Psoas muscle (tissue), 8 donors: ENCODE measurements at places on chromosomes 1 and 21. TPM values are rescaled to one million over a fixed set of nuclear protein-coding genes. Genes with fewer than 3 reads are reported as not detected.

- no peak for DNase-seq
- no peaks in the 10 kb centered on the region for H3K36me3 ChIP-seq
- no peaks in the 10 kb centered on the region for H3K4me1 ChIP-seq
- no peak overlapping the region for H3K27ac ChIP-seq
- no peaks in the 10 kb centered on the region for H3K27me3 ChIP-seq
Measured at GRCh38 chr1:63982201-63982600, 208.4 kb downstream of the ROR1 start.

DNA sequence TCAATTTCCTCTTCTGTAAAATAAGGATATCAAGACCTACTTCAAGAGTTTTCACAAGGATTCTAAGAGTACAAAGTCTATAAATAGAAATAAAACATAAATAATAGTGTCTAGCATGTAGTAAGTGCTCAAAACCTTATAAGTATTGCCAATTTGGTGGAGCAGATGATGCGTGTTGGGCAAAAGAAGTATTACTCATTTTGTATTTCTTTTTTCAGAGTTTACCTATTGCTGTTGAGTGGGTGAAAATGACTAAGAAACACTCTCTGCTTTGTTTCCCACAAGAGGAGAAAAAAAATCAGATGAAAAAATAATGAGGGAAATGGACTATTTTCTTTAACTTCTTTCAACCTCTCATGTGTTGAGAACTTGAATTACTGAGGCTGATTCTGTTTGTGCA, 103.3 kb upstream of the KCNK2 start:
- no peaks in the 10 kb centered on the region for H3K27me3 ChIP-seq
- H3K36me3 ChIP-seq, result no peaks in the 10 kb centered on the region
- H3K27ac ChIP-seq, result no peak overlapping the region

DNA sequence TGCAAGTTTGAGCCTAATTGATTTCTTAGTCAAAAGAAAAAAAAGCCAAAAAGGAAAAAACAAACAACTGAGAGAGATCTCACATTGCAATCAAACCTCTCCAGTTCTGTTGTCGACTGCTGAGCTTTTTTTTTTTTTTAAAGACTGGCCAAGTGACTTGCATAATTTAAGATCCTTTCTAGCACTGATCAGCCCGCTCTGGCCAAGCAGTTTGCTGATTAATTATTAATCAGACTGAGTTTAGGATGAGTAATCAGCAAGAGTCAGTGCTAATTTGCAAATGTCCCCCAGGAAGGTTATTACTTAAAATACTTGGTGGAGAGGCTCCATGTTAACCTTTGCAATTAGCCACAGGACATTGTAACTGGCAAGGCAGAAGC, 39.3 kb downstream of the HMGB4 start:
- no peak overlapping the region for H3K4me3 ChIP-seq
- H3K27me3 ChIP-seq, result no peaks in the 10 kb centered on the region
- no peaks in the 10 kb centered on the region for H3K4me1 ChIP-seq
- no peak for DNase-seq
- H3K36me3 ChIP-seq, result no peaks in the 10 kb centered on the region

DNA sequence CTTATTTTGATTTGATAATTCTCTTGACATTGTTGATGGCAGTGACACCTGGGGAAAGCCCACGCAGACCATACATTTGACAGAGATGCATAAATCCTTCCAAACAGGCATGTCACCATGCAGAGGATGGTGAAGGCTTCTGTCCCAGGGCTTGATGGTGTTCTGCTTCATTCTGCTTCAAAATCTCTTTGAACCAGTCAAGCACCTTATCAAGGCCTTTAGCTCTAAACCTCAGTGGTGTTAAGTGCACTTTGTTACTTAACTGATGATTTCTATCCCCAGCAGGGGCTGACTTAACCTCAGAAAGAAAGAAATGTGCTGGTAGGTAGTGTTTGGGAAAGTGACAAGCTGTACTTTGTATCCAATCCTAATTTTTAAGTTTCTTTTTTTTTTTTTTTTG, 81.1 kb downstream of the RRAGC start:
- no peak overlapping the region for H3K27ac ChIP-seq
- no peaks in the 10 kb centered on the region for H3K27me3 ChIP-seq
- no peaks in the 10 kb centered on the region for H3K36me3 ChIP-seq
- no peak for DNase-seq
- H3K4me3 ChIP-seq, result no peak overlapping the region
- H3K4me1 ChIP-seq, result no peaks in the 10 kb centered on the region

- no peak overlapping the region for H3K4me3 ChIP-seq
- no peaks in the 10 kb centered on the region for H3K27me3 ChIP-seq
- DNase-seq, result no peak
- H3K27ac ChIP-seq, result no peak overlapping the region
Measured at GRCh38 chr21:26389971-26390641, 183.0 kb downstream of the CYYR1 start.

DNA sequence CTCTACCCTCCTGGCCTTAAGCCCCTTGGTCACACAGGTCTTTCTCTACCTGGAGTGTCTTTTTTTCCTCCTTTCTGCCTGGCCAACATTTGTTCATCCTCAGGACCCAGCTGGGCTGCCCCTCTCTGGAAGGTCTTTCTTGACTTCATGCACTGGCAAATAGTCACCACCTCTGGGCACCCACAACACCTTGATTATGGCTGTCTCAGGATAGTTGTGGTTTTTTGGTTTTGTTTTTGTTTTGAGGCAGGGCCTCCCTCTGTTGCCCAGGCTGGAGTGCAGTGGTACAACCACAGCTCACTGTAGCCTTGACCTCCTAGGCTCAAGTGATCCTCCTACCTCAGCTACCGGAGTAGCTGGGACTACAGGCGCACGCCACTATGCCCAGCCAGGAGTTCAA, 10.8 kb downstream of the RPS6KA1 start:
- no peak overlapping the region for H3K4me3 ChIP-seq
- H3K27ac ChIP-seq, result no peak overlapping the region
- no peaks in the 10 kb centered on the region for H3K4me1 ChIP-seq

DNA sequence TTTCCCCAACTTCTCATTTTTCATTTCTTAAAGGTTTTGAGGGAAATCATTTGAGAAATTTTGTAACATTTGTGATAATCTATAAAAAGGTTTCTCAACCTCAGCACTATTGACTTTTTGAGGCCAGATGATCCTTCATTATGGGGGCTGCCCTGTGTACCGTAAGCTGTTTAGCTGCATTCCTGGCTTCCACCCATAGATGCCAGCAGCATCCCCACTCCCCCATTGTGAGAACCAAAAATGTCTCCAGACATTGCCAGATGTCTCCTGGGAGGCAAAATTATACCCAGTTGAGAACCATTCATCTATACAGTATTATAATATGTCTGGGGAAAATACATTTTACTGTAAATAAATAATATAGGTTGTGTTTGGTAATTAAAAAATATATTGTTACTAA, 146.0 kb downstream of the PBX1 start:
- no peaks in the 10 kb centered on the region for H3K27me3 ChIP-seq
- peaks cover 64% of the 10 kb centered on the region for H3K4me1 ChIP-seq
- no peak overlapping the region for H3K27ac ChIP-seq
- H3K36me3 ChIP-seq, result no peaks in the 10 kb centered on the region
- no peak for DNase-seq
- no peak overlapping the region for H3K4me3 ChIP-seq

GRCh38 chr1:55959136-55959548, 620.2 kb downstream of the PLPP3 start:
- H3K27me3 ChIP-seq, result no peaks in the 10 kb centered on the region
- no peak overlapping the region for H3K4me3 ChIP-seq
- no peaks in the 10 kb centered on the region for H3K4me1 ChIP-seq
- H3K36me3 ChIP-seq, result no peaks in the 10 kb centered on the region
- no peak for DNase-seq

DNA sequence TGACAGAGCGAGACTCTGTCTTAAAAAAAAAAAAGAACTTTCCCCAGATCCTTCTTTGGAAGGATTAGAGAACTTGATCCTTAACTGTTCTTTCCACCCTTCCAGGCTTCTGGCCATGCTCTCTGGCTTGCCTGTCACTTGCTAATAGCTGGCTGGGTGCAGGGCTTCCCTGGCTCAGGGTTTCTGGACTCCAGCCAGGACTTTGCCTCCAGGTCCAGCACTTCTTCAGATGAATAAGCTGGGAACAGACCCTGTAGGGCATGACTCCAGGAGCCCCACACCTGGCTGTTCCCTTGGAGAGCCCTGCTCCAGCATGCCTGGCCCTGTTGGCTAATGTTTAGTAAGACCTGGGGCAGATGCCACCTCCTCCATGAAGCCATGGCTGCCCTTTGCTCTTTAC, 3.3 kb upstream of the NT5C1A start:
- no peaks in the 10 kb centered on the region for H3K36me3 ChIP-seq
- H3K27ac ChIP-seq, result peak overlapping the region; percentile 42
- H3K27me3 ChIP-seq, result no peaks in the 10 kb centered on the region
- DNase-seq, result no peak
- H3K4me3 ChIP-seq, result no peak overlapping the region

- no peaks in the 10 kb centered on the region for H3K36me3 ChIP-seq
- no peaks in the 10 kb centered on the region for H3K4me1 ChIP-seq
- H3K27ac ChIP-seq, result no peak overlapping the region
- DNase-seq, result no peak
- H3K4me3 ChIP-seq, result no peak overlapping the region
Measured at GRCh38 chr1:79398501-79398900, 392.0 kb upstream of the ADGRL4 start.

- peaks cover 5% of the 10 kb centered on the region for H3K27me3 ChIP-seq
- no peak for DNase-seq
- no peak overlapping the region for H3K4me3 ChIP-seq
- no peak overlapping the region for H3K27ac ChIP-seq
- H3K4me1 ChIP-seq, result no peaks in the 10 kb centered on the region
Measured at GRCh38 chr21:38263493-38263892, 6.7 kb downstream of the KCNJ15 start.

DNA sequence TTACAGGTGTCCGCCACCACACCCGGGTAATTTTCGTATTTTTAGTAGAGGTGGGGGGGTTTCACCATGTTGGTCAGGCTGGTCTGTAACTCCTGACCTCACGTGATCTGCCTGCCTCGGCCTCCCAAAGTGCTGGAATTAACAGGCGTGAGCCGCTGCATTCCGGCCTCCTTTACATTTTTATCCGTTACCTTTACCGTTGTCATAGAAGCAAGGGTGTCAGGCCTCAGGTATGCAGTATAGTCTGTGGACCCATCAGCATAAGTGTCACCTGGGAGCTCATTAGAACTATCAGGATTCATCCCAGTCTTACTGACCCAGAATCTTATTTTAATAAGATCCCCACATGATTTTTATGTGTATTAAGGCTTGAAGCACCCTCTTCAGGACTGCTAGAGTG, 5.4 kb downstream of the CDC42 start:
- no peaks in the 10 kb centered on the region for H3K36me3 ChIP-seq
- H3K27me3 ChIP-seq, result no peaks in the 10 kb centered on the region
- DNase-seq, result no peak
- peak overlapping the region; percentile 6 for H3K4me3 ChIP-seq
- H3K4me1 ChIP-seq, result peaks cover 75% of the 10 kb centered on the region

GRCh38 chr1:14142397-14143100, 442.6 kb downstream of the PRDM2 start:
- H3K4me3 ChIP-seq, result no peak overlapping the region
- DNase-seq, result no peak
- H3K36me3 ChIP-seq, result no peaks in the 10 kb centered on the region
- no peaks in the 10 kb centered on the region for H3K4me1 ChIP-seq

GRCh38 chr1:31871703-31872102, 55.9 kb upstream of the SPOCD1 start:
- no peak for DNase-seq
- H3K4me1 ChIP-seq, result no peaks in the 10 kb centered on the region
- no peak overlapping the region for H3K27ac ChIP-seq

B3GALT5 gene
- total RNA-seq, result 1.0 TPM

NEGR1 gene
- total RNA-seq, result 2.2 TPM

TCHHL1 gene
- total RNA-seq, result not detected

ANKRD65 gene
- total RNA-seq, result 2.4 TPM

PIP5K1A gene
- 29.5 TPM for total RNA-seq

TMEM51 gene
- total RNA-seq, result 0.67 TPM
